ENCODE measurements at places on chromosomes 1 and 21.

GRCh38 chr1:234507626-234508387, 28.8 kb upstream of the TARBP1 start:
- DNase-seq: no peak

GRCh38 chr1:232267837-232268598, 361.9 kb downstream of the SIPA1L2 start:
- DNase-seq: no peak

DNA sequence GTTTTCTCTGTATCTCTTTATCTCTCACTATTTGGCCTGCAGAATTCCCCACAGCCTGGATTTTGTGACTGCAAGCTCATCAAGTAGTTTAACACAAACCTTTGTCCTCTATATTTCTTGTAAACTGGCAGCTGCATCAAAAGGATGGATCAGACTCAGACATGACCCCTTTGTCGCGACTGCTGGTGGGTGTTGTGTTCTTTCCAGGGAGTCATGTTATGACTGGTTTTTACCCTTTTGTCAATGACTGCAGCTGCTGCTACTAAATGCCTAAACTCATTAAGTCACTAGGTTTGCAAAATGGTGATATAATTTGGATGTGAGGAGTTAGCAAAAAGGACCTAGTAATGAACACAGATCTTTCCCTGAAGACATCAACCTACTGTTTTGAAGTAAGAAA, 10.2 kb upstream of the TOMM20 start:
- DNase-seq: no peak

DNA sequence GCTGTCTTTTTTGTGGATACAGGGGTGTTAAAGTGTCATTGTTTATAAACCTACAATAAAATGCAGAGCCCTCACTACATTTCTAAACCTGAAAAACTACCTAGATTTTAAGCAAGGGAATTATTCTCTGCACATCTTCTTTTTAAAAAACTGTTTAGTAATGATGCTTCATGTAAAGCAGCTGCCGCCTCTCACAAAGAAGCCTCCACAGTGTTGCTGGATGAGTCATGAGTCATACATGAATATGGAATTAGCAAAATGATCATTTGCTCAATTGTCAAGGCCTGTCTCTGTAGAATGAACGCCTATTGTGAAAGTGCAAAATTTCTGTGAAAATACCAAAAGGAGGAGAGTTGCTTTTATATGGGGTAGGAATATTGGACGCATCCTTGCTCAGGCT, 259.5 kb upstream of the CHRM3 start:
- peak; percentile 2 for DNase-seq

- no peak for DNase-seq
These were observed 212.7 kb downstream of the PTBP2 start for GRCh38 chr1:96934282-96934681.

DNA sequence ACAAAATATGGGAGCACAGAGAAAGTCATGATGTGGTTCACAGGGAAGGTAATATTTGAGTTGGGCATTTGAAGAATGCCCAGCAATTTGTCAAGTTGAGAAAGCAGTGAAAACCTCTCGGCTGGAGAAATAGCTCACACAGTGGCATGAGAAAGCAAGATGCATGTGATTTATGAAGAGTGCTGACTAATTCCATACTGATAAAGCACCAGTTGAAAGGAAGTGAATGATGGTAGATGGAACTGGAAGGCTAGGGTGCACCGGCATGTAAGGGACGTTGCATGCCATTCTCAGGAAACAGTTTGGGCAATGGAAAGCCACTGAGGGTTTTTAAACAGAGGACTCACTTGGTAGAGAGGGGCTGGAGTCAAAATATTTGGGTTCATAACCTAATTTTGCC, 53.5 kb upstream of the MTF2 start:
- no peak for DNase-seq

DNA sequence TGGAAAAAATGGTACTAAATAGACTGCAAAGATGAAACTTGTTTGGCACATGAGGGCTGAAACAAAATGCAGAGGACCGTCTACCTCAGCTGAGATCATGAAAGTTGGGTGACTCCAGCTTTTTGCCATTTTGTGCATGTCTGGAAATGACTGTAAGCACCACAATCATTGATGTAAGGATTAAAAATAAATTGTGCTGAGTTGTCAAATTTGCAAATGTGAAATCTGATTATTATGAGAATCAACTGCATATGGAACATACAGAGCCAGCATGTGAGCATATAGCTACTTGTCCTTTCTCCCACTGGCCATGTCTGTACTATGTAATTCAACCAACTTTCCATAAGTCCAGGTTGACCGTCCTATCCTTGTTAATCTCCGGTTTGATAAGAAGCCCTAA, 736.9 kb upstream of the PRMT6 start:
- DNase-seq: no peak

DNA sequence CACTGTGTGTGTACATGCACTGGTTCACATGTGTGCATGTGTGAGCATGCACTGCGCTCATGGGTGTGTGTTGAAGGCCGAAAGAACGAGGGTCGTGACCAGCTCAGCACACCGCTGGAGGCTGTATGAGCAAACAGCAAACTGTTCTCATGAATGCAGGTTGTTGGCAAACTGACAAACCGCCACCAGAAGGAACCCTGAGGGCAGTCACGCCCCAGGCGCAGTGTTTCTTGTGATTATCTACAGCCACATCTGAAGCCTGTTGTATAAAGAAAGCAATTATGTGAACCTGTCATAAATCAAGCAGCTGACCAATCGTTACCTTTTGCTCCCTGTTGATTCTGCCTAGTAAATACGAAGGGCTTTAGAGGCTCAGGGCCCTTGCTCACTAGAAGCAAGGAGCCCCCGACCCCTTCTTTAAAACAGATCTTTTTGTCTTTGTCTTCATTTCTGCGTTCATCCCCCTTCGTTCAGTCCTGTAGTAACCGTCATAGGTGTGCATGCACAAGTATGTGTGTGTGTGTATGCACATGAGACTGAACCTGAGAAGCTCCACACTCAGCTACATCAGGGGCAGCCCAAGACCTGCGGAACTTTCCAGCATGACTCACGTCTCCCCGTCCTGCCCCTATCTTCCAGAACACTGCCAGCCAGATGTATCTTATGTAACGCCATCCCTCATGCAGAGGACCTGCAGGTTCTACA, 16.8 kb upstream of the RIPK4 start:
- DNase-seq: no peak

DNA sequence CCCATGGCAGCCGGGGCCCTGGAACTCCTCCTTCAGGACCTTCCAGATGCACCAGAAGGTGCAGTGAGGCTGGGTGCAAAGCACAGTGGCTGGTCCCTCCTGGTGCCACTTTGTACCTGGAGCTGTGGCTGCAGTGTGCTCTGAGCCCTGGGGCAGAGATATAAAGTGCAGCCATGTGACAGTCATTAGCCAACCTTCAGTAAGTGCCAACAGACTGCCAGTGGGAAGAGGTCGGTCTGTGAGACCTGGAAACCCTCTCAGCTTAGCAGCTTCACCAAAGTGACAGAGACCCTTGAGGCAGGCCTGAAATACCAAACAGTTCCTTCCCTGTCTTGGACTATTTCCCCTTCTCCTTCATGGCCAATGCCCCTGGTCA, 26.7 kb upstream of the NGF start:
- no peak for DNase-seq

GRCh38 chr1:93001893-93002292, 40.6 kb upstream of the DIPK1A start:
- DNase-seq: no peak

DNA sequence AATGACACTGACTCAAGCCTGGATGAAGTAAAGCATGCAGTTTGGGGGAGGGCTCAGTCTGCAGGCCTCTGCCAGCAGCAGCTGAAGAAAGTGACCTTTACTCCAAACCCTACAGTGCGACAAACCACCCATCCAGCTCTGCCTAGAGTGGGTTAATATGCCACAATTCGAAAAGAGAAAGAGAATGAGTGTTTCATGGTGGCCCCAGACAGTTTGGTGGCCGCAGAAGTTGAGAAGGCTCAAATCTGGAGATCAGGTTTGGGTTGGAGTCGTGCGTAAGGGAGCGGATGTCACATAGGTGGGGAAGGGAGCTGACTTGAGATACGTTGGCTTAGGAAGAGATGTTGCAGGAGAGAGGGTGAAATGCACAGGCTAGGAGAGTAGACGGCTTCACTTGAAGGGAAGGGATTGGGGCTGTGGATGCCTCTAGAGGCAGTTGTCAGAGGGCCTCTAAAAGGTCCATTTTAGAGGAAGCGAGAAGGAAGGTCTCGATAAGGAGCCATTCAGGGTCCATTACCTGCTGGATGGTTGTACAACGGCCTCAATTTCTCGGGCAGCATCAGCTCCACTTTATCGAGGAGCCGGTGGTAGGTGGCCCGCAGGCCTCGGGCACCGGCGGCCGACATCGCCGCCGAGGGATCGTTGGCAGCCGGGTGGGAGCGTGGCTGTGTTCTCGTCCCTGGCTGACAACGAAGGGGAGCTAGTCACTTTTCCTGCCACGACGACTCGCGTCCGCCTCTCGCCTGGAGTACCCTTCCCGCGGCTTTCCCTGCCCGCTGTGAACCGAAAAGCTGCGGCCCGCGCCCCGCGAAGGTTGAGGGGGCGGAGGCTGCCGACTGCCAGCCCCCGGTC, 1.0 kb upstream of the DCAF6 start:
- DNase-seq: peak; percentile 67

- DNase-seq: no peak
These were observed 45.3 kb upstream of the CACNA1E start for GRCh38 chr1:181438013-181438412.

DNA sequence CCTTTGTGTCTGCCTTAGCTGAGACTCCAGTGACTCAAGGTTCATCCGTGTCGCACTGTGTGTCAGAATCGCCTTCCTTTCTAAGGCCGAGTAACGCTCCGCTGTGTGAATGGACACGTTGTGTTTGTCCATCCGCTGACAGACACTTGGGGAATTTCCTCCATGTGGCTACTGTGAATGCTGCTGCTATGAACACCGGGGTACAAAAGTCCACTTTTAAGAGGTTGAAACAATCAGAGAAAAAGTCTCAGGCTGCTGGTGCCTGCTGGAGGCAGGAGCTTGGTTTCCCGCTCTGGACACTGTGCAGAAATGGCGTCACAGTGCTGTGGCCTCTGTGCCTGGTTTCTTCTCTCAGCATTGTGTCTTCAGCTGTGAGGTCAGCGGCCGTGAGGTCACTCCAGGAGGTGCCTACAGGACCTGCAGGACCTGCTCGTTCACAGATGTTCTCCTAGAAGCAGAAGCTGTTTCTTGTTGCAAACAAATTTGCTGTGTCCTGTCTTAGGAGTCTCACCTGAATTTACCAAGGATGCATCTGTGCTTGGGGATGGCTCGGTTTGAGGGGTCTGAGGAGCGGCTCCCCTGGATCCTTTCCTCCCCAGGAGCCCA, 34.2 kb downstream of the KRTAP10-1 start:
- DNase-seq: no peak

DNA sequence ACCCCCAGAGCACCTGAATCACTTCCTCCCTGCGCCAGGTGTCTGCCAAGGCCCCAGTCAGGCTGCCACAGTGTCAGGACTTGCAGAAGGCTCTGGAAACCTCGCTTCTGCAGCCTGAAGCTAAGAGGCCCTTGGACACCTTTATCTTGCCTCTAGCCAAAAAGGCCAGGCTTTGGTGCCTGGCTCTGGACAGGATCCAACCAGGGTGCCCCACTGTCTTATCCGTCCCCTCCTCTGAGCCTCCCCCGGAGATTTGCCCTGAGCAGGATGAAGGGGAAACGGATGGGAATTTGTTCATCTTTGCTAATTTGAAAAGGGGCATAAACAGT, 12.8 kb upstream of the CLSTN1 start:
- no peak for DNase-seq

DNA sequence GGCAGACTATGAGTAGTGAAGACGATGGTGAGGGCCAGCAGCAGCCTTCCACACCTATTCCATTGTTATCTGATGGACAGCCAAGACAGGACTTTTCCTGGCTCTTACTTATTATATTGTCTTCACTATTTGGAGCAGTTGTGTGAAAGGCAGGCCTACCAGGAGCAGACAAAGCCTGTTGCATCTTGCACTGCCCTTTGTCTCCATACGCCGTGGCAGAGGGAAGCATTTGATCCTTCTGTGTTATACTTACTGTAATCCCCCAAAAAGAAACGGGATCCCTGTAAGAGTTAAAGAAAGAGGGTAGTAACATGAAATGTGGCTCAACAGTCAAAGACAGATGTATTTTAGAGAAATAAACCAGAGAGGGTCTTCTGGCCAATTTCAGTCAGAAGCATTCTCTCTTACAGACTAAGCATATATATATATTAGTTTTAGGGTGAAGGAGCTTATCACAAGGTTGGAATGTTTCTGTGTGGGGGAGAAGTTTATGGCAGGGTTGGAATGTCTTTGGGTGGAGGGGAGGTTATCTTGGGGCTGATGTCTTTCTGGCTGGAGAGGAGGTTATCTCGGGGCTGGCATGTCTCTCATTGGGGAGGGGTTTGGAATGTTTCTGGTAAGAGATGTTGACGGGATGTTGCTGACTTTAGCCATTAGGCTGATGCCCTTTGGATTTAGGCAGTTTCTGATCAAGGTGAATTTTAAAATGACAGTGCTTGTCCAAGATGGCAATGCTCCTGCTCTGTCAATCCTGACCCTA, 23.4 kb upstream of the HSD3B1 start:
- DNase-seq: no peak

- no peak for DNase-seq
These were observed 198.7 kb downstream of the SLC35F3 start for GRCh38 chr1:234103198-234103597.

DNA sequence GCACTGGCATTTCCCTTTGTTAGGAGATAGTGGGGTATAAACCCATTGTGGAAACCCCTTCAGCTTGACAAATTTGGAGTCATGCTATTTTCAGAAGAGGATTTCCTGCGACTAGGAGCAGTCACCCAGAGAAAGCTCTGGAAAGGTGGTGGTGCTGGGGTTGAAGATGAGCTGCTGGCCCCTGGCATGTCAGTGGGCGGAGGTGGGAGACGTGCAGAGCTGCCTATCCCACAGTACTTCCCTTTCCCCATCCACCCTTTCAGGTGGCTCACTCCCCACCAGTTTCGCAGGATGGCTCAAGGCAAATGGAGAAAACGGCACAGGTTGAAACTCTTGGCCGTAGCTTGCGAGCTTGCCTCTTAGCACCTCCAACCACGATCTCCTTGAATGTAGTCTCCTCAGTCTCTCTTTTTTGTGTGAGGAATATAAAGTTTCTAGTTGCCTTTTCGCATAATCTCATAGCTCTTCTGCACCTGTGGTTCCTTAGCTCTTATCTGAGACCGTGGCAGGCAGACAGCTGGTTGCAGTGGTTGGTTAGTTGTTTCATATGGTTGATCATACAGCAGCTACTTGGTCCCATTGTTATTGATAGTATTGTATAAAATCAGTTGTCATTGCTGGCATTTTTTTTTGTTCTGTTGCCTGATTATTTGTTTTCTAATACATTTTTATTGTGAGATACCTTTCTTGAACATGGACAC, 48.2 kb downstream of the ADARB1 start:
- DNase-seq: no peak

- no peak for DNase-seq
These were observed 83.1 kb downstream of the CAPZB start for GRCh38 chr1:19402031-19402813.

DNA sequence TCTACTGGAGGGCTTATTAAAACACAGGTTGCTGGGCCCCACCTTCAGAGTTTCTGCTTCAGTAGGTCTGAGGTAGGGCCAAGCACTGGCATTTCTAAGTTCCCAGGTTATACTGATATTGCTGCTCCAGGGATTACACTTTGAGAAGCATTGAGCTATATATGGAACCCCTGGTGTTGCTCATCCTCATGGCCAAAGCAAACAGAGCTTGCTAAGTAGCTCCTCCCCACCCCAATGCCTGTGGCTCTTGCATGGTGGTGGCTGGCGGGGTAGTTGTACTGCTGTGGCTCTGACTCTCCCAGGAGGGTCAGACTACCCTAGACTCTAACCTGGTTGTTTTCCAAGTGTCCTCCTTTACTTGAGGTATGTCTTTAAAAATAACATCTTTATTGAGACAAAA, 143.6 kb downstream of the SPATA46 start:
- DNase-seq: no peak

Data from fibroblast of mammary gland (primary cell).